ENCODE measurements at places on chromosomes 3 and 15.

GRCh38 chr15:77418966-77419835 lies 703 bp downstream of the PEAK1 start:
- no peak for DNase-seq

- no peak for DNase-seq
Observed at GRCh38 chr15:32746116-32746857, 28.5 kb downstream of the GREM1 start.

DNA sequence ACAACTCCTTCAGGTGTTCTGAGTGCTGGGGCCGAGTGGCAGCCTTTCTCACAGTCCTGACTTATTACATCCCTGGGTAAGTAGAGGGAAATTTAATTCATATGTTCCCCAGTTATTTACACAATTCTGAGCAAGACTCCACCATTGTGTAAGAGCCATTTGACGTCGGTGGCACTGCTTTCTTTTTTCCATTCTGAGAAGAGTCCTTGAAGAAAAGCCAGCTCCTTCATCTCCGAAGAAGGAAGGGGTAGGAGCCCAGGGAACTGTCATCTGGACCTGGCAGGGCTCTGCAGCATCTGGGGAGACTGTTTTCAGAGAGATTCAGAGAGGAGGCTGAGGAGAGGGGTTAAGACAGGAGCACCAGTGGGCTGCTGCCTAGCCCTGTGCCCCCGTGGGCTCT lies 22.6 kb upstream of the MASP1 start:
- DNase-seq: no peak

DNA sequence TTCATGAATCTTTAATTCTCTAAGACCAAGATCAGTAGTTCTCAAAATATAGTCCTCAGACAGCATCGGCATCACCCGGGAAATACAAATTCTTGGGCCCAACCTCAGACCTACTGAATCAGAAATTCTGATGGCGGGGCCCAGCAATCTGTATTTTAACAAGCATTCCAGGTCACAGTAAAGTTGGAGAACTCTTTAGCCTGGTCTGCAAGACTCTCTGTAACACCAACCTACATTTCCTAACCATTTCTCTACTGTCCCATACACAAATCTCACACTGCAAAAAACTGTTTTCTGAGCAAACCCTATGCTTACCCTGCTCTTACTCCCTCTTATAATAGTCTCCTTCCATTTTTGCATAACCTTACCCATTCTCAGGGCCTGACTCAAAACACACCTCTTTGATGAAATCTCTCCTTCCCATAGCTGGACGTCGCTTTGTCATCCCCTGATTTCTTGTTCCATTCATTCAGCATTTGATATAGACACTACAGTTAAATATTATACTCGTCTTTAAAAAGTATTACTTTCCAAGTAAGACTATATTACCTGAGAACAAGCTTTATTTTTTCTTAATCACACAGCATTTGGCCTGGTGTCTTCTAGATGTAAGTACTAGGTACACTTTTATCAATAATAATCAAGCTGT lies 83.3 kb upstream of the MYO5C start:
- DNase-seq: no peak

DNA sequence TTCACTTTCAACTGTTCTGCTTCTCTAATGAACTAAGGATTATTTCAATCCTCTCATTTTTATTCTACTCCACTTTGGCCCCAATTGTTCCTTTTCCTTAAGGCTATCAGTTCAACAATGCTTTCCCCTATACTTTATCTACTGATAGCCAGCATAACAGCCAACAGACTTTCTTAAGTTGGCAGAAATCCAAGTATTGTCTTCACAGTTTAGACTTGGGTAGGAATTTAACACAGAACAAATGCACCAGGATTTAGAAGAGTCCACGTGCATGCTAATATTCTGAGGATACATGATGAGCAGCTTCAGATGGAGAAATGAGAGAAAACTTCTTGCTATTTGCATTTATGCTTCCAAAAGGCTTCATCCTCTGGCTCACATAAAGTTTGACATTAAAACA lies 54.8 kb downstream of the FBN1 start:
- peak; percentile 59 for DNase-seq

GRCh38 chr3:134029256-134029733 lies 430 bp downstream of the SLCO2A1 start:
- DNase-seq: no peak

- no peak for DNase-seq
Observed at GRCh38 chr15:86572368-86572841, 492.7 kb downstream of the AGBL1 start.

GRCh38 chr15:28933710-28934445 lies 48.1 kb downstream of the APBA2 start:
- DNase-seq: peak; percentile 52

DNA sequence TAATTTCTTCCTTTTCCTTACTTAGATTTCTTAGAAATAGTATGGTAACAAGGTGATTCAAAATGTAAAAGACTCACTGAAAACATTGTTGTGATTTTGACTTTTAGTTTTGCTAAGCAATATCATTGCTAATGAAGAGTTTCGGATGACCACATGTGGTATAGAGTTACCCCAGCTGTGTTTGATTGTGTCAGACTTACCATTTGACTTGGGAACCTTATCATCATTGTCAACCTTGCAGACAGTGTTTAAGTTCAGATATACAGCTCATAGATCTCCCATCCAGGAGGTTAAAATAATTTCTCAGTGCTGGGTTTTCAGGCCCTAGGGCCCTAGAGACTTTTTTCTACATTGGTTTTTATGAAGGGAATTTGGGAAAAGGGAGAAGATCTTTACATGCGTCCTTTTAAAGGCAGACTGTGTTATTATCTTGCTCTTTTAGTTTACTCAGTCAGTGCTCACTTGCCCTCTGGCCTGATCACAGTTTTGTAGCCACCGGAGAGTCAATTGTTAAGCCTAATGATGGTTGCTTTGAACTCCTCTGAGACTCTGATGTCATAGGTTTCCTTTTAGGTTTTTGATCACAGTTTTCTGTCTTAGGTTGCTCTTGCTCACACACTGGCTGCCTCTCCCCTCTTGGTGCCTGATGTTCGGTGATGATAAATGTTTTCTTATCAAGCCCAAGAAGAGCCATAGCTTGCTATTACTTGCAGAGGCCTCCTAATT lies 133.5 kb upstream of the ZPLD1 start:
- no peak for DNase-seq

DNA sequence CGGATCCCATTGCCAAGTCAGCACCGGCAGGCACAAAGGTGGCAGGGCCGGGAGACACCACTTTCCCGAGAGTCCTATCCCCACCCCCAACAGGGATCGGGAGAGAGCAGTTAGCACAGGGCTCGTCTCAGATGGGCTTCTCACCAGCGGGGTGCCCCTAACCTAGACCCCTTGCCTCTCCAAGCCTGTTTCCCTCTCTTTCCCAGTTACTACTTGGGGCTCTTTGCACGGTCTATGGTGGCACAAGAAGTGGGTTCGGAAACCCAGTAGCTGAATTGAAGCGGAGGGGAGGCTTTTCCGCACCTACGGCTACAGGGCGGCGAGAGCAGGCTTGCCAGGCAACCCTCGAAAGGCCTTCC lies 383 bp upstream of the EFCC1 start:
- DNase-seq: no peak

GRCh38 chr3:31533169-31534064 lies 692 bp downstream of the STT3B start:
- DNase-seq: no peak

- no peak for DNase-seq
Observed at GRCh38 chr3:49166752-49167556, 823 bp upstream of the CCDC71 start.

GRCh38 chr15:73319460-73320245 lies 49.1 kb downstream of the HCN4 start:
- no peak for DNase-seq

DNA sequence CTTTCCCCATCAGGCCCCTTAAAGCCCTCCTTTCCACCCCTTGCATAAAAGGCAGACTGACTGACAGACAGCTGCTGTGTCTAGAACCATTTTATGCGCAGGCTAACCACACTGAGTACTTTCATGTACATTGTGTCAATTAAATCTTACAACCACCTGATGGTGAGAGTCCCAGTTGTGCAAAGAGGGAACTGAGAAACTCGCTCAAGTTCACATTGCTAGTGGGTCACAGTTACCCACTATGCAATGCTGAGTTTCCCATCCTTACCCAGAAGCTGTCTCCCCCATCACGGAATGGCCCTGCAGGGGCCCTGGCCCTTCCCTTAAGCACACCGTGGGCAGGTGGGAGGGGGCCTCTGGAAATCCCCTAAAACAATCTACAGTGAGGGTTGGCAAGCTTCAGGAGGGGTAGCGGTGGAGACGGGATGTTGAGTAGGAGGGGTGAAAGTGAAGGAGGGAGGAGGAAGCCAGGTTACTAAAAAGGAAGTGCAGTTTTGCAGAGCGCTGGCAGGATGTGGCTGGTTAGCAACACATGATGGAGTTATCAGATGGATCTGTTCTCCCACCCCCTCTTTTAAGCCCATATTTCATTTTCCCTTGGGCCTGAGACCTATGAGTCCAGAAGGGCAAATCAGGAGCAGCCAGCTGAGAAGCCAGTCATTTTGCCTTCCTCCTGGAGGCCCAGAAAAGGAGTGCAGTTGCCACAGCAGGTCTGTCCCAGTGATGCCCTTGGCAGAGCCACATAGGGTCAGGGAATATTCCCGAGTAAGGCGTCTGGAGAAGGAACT lies 30.0 kb downstream of the STARD5 start:
- peak; percentile 81 for DNase-seq

DNA sequence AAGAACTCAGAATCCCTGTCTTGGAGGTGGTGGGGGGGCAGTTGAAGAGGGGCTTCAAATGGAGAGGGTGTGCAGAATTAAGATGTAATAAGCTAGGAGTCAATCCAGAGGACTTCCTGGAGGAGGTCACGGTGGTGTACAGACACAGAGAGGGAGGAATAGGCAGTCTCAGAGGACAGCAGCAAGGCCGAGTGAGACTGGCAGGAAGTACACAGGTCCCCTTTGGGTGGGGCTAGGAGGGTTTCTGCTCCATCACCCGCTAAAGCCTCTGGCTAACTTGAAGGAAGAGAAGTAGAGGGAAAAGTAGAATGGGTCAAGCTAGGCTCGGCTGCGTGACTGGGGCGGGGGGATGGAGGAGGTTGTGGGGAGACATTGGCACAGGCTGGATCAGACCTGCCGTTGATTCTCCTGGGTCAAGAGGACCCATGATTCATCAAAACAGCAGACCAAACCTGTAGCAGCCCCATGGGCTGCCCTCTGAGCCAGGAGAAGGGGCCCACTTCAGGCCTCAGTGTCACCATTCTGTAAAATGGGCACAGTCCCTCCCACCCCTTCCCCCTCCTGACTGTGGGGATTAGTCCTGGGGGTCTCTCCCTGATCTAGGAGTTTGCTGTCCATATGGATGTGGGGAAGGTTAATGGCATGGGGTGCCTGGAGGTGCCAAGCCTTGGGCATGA lies 16.9 kb downstream of the CSPG4 start:
- DNase-seq: no peak

DNA sequence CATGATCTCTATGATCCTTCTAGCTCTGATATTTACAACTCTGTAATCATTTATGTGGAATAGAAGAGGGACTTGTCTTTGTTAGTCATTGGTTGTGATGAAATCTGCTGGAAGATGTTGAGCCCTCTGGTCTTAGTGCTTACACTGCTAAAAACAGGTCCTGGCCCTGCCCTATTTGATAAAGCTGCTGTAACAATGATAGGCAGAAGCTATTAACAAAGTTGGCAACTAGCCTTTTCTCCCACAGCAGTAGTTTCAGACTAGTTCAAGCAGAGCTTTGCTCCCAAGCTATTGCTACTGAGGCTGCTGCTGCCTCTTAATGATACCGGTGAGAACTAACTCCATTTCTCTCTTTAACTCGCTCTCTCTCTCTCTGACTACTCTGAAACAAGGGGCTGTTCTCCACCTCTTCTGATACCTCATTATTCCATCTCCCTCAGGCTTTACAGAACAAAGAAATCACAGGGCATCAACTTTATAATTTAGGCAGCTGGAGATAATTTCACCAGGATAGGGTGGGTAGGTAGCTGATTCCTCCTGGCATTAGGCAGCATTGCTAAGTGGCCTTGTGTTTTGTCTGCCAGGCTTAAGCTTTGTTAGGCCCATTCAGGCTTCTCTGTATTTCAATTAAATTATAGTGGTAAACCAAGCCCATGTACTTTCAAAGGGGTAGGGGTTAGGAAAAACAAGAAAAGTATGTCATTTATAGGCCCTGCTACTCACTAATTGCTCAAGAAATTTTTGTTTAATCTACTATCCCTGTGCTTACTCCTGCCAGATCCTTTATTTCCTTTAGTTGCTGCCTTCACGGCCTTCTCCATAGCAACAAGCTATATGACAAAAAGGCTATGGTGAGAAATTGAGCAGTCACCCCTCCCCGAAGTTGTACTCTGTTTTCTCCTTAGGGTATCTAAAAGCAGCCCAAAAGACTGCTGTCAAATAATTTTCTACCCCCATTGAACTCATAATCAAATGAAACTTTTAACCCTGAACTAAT lies 139.6 kb downstream of the RBPMS2 start:
- DNase-seq: no peak

DNA sequence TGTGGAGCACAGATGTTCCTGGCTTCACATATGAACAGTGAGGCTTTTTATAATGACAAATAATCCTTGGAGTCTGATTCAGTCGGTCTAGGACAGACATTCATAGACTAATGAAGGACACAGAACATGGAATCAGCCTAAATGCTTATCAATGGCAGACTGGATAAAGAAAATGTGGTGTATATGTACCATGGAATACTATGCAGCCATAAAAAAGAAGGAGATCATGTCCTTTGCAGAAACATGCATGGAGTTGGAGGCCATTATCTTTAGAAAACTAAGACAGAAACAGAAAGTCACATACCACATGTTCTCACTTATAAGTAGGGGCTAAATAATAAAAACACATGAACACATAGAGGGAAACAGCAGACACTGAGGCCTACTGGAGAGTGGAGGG lies 19.9 kb upstream of the LPP start:
- no peak for DNase-seq

DNA sequence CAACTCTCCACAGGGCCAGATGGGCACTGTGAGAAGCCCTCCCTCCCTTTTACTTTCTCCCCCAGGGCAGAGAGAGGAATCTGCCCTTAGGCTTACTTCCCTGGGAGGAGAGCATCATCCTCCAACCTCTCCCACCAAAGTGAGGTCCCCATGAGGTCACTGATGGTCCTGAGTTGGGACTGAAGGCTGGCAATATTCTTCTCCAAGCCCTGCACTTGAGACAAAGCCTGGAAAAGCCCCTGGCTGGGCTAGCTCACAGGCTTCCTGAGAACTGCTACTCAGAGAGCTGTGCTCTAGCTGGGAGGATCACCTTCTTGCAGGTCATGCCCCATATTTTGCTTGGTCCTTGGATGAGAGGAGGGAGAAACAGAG lies 110.0 kb upstream of the MEF2A start:
- no peak for DNase-seq

- no peak for DNase-seq
Observed at GRCh38 chr3:182241766-182242488, 530.2 kb downstream of the SOX2 start.

- no peak for DNase-seq
Observed at GRCh38 chr3:188727052-188727451, 444.7 kb upstream of the TPRG1 start.

- DNase-seq: no peak
Observed at GRCh38 chr3:112904786-112905185, 58.1 kb upstream of the CD200R1L start.

- DNase-seq: no peak
Observed at GRCh38 chr3:124486324-124486723, 243.9 kb upstream of the UMPS start.

- DNase-seq: no peak
Observed at GRCh38 chr15:90553248-90553745, 23.6 kb downstream of the CRTC3 start.

All from CMK (cell line).